ENCODE measurements at places on chromosomes 12 and 14. TPM values are rescaled to one million over a fixed set of nuclear protein-coding genes. Genes with fewer than 3 reads are reported as not detected.

GRCh38 chr12:98406378-98406777 lies 109.0 kb upstream of the TMPO start:
- no peak for DNase-seq
- no peak overlapping the region for H3K27ac ChIP-seq
- peaks cover 10% of the 10 kb centered on the region for H3K4me1 ChIP-seq
- H3K36me3 ChIP-seq, result no peaks in the 10 kb centered on the region
- H3K27me3 ChIP-seq, result no peaks in the 10 kb centered on the region

DNA sequence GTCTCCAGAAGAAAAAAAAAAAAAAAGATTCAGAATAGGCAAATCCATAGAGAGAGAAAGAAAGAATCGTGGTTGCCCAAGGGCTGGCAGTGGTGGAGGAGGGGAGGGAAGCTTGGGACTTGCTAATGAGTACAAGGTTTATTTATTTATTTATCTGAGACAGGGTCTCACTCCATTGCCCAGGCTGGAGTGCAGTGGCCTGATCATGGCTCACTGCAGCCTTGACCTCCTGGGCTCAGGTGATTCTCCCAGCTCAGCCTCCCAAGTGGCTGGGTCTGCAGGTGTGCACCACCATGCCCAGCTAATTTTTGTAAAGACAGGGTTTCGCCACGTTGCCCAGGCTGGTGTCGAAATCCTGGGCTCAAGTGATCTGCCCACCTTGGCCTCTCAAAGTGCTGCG lies 9.7 kb upstream of the TNFRSF1A start:
- no peak overlapping the region for H3K4me3 ChIP-seq
- H3K36me3 ChIP-seq, result no peaks in the 10 kb centered on the region
- no peak overlapping the region for H3K27ac ChIP-seq

DNA sequence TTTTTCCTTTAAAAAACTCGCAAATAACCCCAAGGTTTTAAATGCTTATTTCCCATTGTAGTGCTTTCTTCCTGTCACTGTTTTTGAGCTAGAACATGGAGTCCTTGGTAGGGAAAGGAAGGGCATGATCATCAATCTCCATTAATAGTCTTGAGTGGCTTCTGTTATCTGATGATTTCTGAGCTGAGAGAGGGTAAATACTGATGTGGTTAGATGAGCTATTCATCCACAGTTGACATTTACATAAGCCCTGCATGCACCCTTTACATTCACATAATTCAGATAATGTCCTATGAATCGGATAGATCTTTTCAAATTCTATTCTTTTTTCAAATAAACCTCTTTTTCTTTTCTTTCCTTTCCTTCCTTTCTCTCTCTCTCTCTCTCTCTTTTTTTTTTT lies 81.4 kb downstream of the NTN4 start:
- H3K36me3 ChIP-seq, result peaks cover 17% of the 10 kb centered on the region
- H3K27me3 ChIP-seq, result no peaks in the 10 kb centered on the region
- peaks cover 12% of the 10 kb centered on the region for H3K4me1 ChIP-seq
- H3K27ac ChIP-seq, result peak overlapping the region; percentile 31
- H3K4me3 ChIP-seq, result no peak overlapping the region
- peak; percentile 35 for DNase-seq

- H3K27me3 ChIP-seq, result no peaks in the 10 kb centered on the region
- no peak for DNase-seq
- peaks cover 8% of the 10 kb centered on the region for H3K36me3 ChIP-seq
- no peak overlapping the region for H3K4me3 ChIP-seq
- H3K27ac ChIP-seq, result no peak overlapping the region
- no peaks in the 10 kb centered on the region for H3K4me1 ChIP-seq
These were observed 14.3 kb downstream of the SCARB1 start for GRCh38 chr12:124849382-124849781.

PPP1R1A gene
- total RNA-seq, result not detected

- H3K4me3 ChIP-seq, result no peak overlapping the region
- DNase-seq, result no peak
- H3K27ac ChIP-seq, result no peak overlapping the region
- H3K36me3 ChIP-seq, result no peaks in the 10 kb centered on the region
These were observed 121.0 kb downstream of the PIK3C2G start for GRCh38 chr12:18382236-18382885.

ZC2HC1C gene
- 9.5 TPM for total RNA-seq

MYH6 gene
- total RNA-seq, result not detected

DNA sequence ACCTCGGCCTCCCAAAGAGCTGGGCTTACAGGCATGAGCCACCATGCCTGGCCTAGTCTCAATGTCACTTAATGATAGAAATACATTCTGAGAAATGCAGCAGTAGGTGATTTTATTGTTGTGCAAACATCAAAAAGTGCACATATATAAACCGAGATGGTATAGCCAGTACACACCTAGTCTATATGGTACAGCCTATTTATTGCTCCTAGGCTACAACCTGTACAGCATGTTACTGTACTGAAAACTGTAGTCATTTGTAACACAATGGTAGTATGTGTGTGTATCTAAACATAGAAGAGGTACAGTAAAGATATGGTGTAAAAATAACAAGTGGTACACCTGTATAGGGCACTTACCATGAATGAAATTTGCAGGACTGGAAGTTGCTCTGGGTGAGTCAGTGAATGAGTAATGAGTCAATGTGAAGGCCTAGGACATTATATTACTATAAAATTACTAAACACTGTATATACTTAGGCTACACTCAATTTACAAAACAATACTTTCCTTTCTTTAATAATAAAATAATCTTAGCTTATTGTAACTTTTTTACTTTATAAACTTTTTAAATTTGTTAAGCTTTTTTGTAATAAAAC lies 166.7 kb upstream of the SYT1 start:
- H3K27ac ChIP-seq, result peak overlapping the region; percentile 90
- no peaks in the 10 kb centered on the region for H3K36me3 ChIP-seq
- no peak overlapping the region for H3K4me3 ChIP-seq
- DNase-seq, result peak; percentile 83
- no peaks in the 10 kb centered on the region for H3K27me3 ChIP-seq

KRT3 gene
- 0.33 TPM for total RNA-seq

- H3K27ac ChIP-seq, result no peak overlapping the region
- no peaks in the 10 kb centered on the region for H3K27me3 ChIP-seq
- H3K4me3 ChIP-seq, result no peak overlapping the region
- DNase-seq, result no peak
- H3K4me1 ChIP-seq, result peaks cover 4% of the 10 kb centered on the region
- no peaks in the 10 kb centered on the region for H3K36me3 ChIP-seq
These were observed 191.2 kb upstream of the GARIN2 start for GRCh38 chr14:66998013-66998412.

- no peak for DNase-seq
- H3K36me3 ChIP-seq, result no peaks in the 10 kb centered on the region
- no peak overlapping the region for H3K27ac ChIP-seq
- H3K4me3 ChIP-seq, result no peak overlapping the region
These were observed 235.5 kb downstream of the AKAP6 start for GRCh38 chr14:32564596-32564995.

DNA sequence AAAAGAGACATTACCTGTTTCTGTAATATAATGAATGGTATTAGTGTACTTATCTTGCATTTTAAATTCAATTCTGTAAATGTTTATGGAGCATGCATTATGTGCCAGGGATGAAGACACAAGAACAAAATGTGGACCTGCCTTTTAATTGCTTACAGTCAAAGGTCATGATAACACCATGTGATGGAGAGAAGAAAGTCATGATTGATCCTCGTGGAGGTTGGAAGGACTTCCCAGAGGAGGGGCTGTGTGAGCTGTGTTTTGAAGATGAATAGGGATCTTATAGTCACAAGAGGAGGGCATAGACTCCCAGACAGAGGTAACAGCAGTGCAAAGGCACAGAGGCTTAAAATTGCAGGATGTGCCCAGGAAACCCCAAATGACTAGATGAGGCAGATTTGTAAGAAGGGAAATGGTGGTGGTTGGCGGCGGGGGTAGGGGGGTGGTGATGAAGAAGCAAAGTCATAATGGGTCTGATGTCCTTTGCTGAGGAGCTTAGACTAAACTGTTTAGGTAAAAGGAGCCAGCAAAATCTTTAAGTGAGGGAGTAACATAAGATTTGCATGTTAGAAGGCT lies 151.5 kb downstream of the PRKCH start:
- H3K4me3 ChIP-seq, result peak overlapping the region; percentile 8
- DNase-seq, result no peak
- no peaks in the 10 kb centered on the region for H3K36me3 ChIP-seq
- no peaks in the 10 kb centered on the region for H3K27me3 ChIP-seq
- peaks cover 69% of the 10 kb centered on the region for H3K4me1 ChIP-seq
- H3K27ac ChIP-seq, result peak overlapping the region; percentile 93

GRCh38 chr12:120078868-120079267 lies 37.7 kb downstream of the RAB35 start:
- DNase-seq, result peak; percentile 47
- no peaks in the 10 kb centered on the region for H3K27me3 ChIP-seq
- peak overlapping the region; percentile 25 for H3K4me3 ChIP-seq
- no peaks in the 10 kb centered on the region for H3K36me3 ChIP-seq

PLBD1 gene
- 0.87 TPM for total RNA-seq

- H3K36me3 ChIP-seq, result no peaks in the 10 kb centered on the region
- no peaks in the 10 kb centered on the region for H3K4me1 ChIP-seq
- no peak overlapping the region for H3K27ac ChIP-seq
- DNase-seq, result no peak
These were observed 13.4 kb downstream of the ZFHX2 start for GRCh38 chr14:23538050-23538718.

TPPP2 gene
- not detected for total RNA-seq

- H3K4me1 ChIP-seq, result no peaks in the 10 kb centered on the region
- H3K27ac ChIP-seq, result no peak overlapping the region
- H3K36me3 ChIP-seq, result no peaks in the 10 kb centered on the region
- H3K4me3 ChIP-seq, result no peak overlapping the region
- 0 out of 2 replicates have a peak, but pooled peaks cover 4% of the 10 kb centered on the region for H3K27me3 ChIP-seq
- no peak for DNase-seq
These were observed 276.1 kb upstream of the LMO3 start for GRCh38 chr12:16881986-16882570.

DNA sequence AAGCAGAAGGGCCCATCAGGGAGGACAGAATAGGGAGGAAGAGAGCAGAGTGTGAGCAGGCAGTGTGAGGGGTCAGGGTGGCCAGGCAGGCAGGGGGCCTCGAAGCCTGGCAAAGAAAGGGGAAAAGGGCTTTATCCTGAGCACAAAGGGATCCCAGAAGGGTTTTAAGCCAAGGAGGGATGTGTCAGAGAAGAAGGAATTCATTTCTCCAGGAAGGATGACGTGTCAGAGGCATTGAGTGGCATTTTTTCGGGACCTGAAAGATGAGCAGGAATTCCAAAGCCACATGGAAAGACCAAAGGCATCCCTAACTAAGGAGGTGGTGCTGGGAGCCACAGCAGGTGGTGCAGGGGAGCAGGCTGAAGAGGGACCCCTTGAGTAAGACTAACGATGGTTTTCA lies 132.1 kb downstream of the DICER1 start:
- DNase-seq, result no peak
- no peaks in the 10 kb centered on the region for H3K4me1 ChIP-seq
- H3K27ac ChIP-seq, result no peak overlapping the region
- 0 out of 2 replicates have a peak, but pooled peaks cover 16% of the 10 kb centered on the region for H3K27me3 ChIP-seq
- H3K36me3 ChIP-seq, result no peaks in the 10 kb centered on the region

AVPR1A gene
- not detected for total RNA-seq

DNA sequence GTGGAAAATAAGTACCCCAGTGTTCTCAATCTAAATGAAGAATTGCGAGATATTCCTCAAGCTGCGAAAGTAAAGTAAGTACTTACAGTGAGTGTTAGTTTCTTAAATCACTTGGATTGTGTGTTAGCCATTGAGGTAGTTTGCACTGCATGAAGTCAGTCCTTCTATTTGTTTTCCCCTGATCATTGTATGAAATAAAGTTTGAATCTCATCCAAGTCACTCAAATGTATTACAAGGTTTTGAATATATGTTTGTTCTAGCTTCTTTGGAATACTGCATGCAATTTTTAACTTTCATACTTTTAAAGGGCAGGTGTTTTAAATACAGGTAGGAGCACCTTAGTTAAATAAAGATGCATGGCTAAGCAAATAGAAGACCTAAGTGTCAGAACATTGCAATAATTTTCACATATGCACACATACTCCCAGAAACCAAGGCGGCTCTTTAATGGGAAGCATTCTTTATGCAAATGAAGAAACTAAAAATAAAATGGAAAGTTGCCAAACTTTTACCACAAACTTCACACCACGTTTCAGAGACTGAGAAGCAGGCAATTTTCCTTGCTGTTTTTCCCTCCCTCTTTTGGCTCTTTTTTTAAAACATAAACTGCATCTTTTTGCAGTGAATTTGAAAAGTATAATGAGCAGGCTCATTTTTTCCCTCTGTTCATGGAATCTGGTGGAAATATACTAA lies 105.6 kb downstream of the GPR135 start:
- H3K27me3 ChIP-seq, result no peaks in the 10 kb centered on the region
- H3K36me3 ChIP-seq, result peaks cover 3% of the 10 kb centered on the region
- DNase-seq, result peak; percentile 76
- peaks cover 85% of the 10 kb centered on the region for H3K4me1 ChIP-seq

- H3K4me3 ChIP-seq, result no peak overlapping the region
- H3K4me1 ChIP-seq, result peaks cover 9% of the 10 kb centered on the region
- H3K27me3 ChIP-seq, result no peaks in the 10 kb centered on the region
- no peak for DNase-seq
These were observed 71.6 kb downstream of the SYNE2 start for GRCh38 chr14:63924375-63924774.

GALNT16 gene
- 0.33 TPM for total RNA-seq

DNA sequence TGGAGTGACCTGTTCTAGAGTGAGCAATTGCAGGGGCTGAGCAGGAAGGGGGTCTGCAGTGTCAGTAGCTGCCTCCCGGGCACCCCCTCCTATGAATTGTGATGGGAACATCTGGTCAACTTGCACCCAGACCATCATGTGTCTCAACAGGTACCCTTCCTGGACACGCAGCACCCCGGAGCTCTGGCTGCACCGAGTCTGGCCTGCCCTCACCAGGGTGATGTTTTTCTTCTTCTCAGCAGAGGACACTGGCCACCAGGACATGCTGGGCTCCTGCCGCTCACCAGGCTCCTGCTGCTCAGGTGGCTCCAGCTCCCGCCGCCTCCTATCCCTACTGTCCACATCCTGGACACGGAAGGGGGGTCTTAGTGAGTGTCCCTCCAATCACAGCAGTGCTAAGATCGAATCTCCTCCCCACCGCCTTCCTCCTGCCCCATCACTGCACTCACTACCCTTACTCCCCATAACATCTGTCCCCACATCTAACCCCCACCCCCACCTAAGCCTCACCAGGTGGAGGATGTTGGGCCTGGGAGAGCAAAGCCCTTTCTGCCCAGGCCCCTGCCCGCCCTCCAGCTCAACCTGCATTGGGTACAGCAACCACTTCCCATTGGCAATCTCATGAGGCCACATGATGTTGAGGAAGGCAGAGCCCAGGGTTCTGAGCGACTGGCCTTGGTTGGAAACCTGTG lies 14.9 kb downstream of the ITGA7 start:
- H3K36me3 ChIP-seq, result no peaks in the 10 kb centered on the region
- H3K27ac ChIP-seq, result no peak overlapping the region
- no peak overlapping the region for H3K4me3 ChIP-seq

HOXC12 gene
- 0.33 TPM for total RNA-seq

SPTSSA gene
- 14.0 TPM for total RNA-seq

- H3K27ac ChIP-seq, result no peak overlapping the region
- no peak for DNase-seq
- no peaks in the 10 kb centered on the region for H3K36me3 ChIP-seq
- no peaks in the 10 kb centered on the region for H3K4me1 ChIP-seq
These were observed 163.1 kb downstream of the CALM1 start for GRCh38 chr14:90559811-90560492.

ALG10B gene
- 9.4 TPM for total RNA-seq

Measured in PC-3 (cell line).